Activated effector memory CD4-positive, alpha-beta T cell treated with Interleukin-2 at 50 U/mL for 16 hours (primary cell): ENCODE measurements at places on chromosomes 12 and 14.

- no peak for DNase-seq
These were observed 930.5 kb upstream of the NOVA1 start for GRCh38 chr14:27528328-27528727.

- DNase-seq, result no peak
These were observed 21.0 kb downstream of the ANKLE2 start for GRCh38 chr12:132740652-132741051.

DNA sequence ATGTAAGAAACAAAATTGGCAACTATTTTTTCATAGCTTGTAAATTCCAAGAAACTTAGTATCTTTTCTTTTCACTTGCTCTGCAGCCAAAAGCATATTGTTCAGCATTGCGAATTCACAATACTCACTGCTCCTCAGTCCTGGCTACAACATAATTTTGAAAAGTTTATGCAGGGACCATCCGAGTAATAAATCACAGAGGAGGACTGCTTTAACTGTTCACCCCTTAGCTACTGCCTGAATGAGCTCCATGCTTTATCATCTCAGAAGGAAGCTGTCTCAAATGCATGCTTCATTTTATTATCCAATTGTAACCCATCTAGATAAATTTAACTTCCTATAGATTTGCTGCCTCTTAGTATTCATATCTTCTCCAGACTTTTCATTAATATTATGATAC, 827.8 kb downstream of the DIO2 start:
- DNase-seq, result no peak

- DNase-seq, result no peak
These were observed 32.6 kb downstream of the RPH3A start for GRCh38 chr12:112824166-112824565.

DNA sequence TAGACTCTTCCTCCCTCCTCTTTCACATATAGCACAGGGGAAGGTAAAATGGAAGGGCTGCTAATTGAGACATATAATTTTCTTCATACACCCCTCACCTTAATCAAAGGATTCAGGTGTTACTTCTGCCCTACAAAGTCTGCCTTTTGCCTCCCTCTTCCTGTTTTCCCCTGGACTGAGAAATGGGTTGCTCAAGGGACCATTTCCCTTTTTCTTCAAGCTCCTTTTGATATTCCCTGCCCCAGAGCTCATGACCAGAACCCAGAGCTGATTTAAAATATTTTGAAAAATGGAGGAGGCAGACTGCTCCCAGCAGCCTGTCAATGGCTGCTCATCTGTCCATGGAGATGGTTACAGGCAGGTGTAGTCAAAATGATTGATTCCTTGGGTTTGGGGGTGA, 6.3 kb upstream of the PIP4K2C start:
- no peak for DNase-seq

GRCh38 chr12:25236190-25236589, 14.5 kb downstream of the KRAS start:
- DNase-seq, result no peak

DNA sequence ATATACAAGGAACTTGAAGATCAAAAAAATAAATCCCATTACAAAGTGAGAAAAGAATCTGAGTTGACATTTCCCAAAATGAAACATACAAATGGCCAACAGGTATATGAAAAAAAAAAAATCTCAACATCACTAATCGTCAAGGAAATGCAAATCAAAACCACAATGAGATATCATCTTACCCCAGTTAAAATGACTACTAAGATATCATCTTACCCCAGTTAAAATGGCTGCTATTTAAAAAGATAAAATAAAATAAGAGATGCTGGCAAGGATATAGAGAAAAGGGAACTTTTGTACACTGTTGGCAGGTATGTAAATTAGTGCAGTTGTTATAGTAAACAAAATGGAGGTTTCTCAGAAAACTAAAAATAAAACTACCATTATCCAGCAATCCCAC, 44.4 kb downstream of the PLEKHG7 start:
- no peak for DNase-seq
